ENCODE measurements at places on chromosomes 2 and 18. TPM values are rescaled to one million over a fixed set of nuclear protein-coding genes. Genes with fewer than 3 reads are reported as not detected.

HRH4 gene
- total RNA-seq = not detected

CNDP1 gene
- not detected for total RNA-seq

POU3F3 gene
- under 0.01 TPM for total RNA-seq

ITPRIPL1 gene
- total RNA-seq = 10.7 TPM

SP9 gene
- under 0.01 TPM for total RNA-seq

TWIST2 gene
- total RNA-seq = 46.2 TPM

SRD5A2 gene
- total RNA-seq = 11.4 TPM

NEU2 gene
- not detected for total RNA-seq

ZEB2 gene
- total RNA-seq = 108 TPM

HES6 gene
- 2.1 TPM for total RNA-seq

LDLRAD4 gene
- total RNA-seq = 0.65 TPM

LIMS4 gene
- not detected for total RNA-seq

SP140 gene
- total RNA-seq = 1.2 TPM

GALNT13 gene
- 0.12 TPM for total RNA-seq

Data from hair follicle dermal papilla cell (primary cell).